CD4-positive, alpha-beta T cell treated with Interleukin-2 at 100 ng/mL for 4 hours (primary cell): ENCODE measurements at places on chromosomes 4 and X.

DNA sequence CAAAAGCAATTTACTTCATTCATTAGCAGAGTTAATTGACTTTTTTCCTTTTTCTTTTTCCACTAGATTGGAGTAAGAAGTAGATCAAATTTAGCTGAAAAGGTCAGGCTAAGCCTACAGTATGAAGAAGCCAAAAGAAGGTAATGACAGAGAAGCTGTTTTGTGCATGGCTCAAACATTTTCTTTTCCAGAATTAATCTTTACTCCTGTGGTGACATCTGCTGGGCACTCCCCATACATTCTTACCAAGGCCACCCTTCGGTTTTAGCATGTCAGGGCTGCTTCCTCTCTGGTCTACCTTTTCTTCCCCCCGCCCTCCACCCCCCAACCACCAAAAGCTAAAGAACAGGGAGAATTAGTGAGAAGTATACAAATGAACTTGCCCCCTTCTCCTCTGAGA, 70.2 kb downstream of the CLDN22 start:
- peak; percentile 2 for DNase-seq

- no peak for DNase-seq
These were observed 20.7 kb downstream of the ANKRD50 start for GRCh38 chr4:124691801-124692200.

GRCh38 chrX:38452603-38453002, 100.2 kb downstream of the OTC start:
- DNase-seq, result no peak

DNA sequence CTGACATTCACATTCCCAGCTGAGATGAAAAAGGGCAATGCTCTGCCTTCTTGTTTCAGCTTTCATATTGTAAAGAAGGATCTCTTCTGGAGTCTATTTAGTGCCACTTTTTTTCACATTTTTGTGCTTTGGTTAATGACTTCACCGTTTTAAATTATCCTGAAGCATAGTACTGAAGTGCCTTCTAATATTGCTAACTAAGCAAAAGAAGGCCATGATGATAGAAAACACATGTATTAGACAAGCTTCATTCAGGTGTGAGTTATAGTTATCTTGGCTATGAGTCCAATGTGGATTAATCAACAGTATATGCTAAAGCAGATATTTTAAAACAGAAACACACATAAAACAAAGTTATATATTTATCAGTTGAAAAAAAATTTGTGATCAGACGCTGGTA, 40.4 kb downstream of the NXT2 start:
- no peak for DNase-seq

DNA sequence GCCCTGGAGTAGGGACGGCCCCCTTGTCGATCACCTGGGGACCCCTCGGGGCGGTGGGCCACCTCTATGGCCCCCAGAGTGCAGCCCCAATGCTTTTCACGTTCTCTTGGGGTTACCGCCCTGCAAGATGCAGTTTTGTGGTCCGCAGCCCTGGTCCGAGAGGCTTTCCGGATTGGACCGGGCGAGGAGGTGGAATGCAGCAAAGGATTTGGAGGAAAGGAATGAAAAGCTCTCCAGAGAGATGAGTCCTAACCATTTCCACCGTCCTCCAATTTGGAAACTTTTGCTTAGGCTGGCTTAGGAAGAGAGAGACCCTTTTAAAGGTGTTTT, 601 bp downstream of the SLC25A43 start:
- DNase-seq, result no peak

GRCh38 chr4:10762561-10762960, 78.0 kb upstream of the CLNK start:
- DNase-seq, result no peak

DNA sequence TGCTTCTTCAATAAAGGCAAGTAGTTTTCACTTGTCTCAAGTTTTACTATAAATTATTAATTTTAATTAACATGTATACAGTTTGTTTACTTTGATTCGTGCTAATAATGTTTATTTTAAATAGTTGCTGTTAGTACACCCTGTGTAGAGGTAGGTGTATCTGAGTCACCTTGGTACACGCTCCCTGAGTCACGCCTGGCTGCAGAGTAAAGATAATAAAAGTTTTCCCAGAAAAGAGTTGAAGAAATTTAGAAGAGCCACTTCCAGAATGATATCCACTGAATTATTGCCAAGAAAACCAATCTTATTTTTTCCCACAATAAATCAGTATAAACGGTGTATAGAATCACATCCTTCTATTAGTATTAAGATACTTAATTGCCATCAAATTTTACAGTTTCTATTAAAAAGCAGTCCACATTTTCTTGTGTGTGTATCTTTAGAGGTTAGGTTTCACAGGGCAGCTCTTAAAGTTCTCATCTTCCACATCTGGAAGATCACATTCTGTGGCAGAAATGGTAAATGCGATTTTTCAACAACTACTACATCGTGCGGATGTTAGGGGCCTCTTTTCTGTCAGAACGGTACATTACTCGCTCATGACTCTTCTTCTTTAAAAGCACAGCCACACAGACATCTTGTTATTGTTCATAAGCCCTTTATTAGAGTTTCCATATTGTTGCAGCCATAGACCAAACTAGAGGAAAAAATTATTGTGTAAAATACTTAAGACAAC, 55.4 kb downstream of the HADH start:
- DNase-seq, result no peak

DNA sequence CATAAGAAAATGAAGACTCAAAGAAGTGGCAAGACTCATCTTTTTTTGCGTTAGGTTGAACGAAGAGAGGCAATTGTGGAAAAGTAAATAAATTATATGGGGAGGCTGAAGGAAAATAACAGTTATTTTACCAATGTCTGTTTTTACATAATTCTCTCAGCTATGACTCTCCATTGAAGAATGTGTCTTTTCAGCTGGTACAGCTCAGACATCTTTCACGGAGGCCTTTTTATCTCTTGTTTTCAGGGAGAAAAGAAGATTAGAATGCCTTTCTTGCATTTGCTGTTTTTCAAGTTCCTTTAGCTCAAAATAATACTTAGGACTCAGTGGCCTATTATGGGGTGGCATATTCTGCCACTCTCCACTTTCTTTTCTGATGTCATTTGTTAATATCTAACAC, 153.0 kb downstream of the ADAM29 start:
- DNase-seq, result no peak

DNA sequence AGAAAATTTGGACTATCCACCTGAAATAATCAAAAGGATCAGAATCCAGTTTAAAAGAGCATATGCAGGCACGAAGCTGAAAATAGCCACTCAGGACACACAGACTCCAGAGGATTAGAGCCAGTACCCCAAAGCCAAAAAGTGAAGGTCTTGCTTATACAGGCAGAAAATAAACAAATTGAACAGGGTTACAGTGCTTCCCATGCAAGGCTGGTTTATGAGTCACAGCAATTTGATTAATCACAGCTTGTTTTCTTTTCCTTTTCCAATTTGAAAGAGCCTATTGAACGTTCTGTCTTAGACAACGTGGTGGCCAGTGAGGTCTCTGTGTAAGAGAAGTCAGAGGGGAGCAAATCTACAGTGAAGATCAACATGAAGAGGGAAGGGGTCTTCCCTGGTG, 10.2 kb downstream of the HGFAC start:
- DNase-seq, result no peak

DNA sequence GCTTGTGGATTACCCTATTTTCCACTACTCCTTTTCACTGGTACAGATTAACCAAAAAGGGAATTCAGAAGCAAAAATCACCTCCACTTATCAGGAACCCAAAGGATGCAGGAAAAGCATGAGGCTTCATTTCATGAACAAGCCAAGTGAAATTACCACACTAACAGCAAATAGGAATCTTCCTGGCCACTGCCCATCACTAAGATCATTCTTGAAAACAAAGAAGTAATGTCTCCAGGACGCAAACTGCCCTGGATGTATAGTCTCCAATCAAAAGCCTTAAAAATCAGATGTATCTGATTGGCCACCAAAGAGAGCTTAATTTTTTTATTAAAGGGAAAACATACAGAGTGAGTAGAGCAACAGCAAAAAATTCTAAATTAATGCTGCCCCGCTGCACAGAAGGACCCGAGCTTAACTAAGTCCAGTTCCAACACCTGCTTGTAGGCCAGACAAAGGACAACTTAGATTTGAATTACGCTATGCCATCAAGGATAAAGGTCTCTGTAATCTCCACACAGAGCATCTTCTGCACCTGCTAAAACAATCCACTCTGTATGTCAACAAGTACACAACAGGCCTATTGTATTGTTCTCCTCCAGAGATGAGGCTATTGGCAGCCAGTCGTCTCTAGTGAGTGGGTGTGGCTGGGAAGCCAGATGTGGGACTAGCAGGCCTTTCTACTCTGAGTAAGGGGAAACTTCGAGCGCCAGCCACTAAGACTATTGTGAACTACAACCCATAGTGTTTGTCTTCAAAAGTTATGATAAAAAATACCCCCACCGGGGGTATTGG, 12.4 kb downstream of the ZDHHC9 start:
- DNase-seq, result no peak

DNA sequence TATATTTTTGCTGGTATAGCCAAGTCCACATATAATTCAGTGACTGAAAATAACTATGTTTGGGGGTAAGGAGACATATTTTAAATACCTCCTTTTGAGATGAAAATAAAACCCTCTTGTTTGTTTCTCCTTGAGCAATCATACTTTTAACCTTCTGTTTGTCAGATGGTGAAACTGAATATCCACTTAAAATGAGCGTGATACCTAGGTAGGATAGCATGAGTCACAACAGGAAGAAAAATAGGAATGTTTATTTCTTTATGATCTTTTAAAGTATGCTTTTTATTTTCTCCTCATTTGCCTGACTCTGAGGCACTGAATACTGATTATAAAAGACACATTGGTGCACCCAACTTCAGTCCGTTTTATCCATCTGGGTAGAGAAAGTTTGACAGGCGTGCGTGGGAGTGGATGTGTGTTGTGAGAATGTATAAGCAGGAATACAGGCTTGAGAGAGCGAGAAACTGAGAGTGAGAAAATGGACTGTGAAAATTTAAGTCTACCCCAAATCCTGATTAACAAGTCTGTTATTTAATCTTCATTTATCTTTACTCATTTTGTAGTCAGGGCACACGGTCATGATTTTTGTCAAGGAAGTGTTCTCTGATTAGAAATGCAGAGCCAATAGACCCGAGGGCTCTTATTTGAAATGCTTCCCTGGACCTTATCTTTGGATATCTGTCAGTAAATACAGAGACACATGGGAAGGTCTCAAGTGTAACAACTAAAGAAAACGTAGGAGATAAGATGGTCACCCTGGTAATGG, 62.1 kb upstream of the ANTXR2 start:
- no peak for DNase-seq

GRCh38 chrX:119605464-119606279, 552 bp downstream of the NKRF start:
- DNase-seq, result peak; percentile 35

- no peak for DNase-seq
These were observed 18.9 kb downstream of the CNGA2 start for GRCh38 chrX:151753313-151754046.

DNA sequence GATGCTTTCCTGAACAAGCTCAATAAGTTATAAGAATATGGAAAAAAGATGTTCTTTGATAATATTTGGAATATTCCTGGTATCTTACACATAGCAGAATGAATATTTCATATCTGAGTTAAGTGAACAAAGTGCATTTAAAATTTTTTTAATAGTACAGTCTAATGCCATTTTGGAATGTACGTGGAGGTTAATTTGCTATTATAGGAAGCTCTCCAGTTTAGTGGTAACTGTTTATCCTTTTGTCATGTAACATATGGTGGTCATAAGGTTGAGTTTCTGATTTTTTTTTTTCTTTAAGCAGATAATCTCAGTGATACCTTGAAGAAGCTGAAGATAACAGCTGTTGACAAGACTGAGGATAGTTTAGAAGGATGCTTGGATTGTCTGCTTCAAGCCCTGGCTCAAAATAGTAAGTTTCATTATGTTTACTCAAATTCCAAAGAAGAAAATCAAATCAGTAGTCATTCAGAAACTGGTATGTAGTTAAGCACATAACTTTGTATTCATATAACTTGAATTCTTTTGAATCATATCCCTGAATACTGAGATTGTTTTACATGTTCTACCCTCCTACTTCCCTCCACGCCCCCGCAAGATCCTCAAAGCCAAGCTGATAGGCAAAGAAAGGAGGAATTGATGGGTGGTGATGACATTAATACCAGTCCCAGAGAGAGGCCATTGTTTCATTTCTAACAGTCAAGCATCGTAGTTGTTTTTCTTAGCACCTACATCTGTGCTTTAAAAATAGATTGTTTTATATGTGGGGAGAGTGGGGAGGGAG, 32.1 kb downstream of the RAP1GDS1 start:
- no peak for DNase-seq

DNA sequence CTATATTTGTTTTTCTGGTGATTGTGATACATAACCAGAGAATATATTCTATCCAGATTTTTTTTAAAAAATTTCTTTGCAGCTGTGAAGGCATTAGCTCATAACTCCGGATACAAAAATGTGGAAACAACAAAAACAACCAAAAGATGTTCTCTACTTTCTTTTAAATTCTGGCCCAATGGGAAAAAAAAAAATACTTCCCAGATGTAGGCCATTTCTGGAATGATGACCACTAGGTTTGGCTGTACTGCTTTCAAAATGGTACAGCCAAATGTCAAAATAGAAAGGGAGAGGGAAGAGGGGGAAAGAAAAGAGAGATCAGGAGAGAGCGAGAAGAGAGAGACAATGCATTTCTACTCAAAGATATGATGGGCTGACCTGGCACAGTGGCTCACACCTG, 14.6 kb downstream of the ANOS1 start:
- DNase-seq, result no peak

DNA sequence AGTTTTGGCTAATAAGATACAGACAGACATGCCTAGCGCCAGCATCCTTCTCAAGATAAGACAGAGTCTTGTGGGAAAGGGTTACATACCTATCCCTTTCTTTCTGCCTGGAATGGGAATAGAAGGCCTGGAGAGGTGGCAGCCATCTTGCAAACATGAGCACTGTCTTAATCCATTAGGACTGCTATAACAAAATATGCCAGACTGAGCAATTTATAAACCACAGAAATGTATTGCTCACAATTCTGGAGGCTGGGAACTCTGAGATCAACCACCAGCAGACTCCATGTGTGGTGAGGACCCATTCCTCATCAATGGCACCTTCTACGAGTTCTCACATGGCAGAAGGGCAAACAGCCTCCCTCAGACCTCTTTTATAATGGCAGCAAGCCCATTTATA, 26.5 kb upstream of the NEIL3 start:
- DNase-seq, result no peak

GRCh38 chr4:159455675-159456237, 352.9 kb downstream of the RAPGEF2 start:
- no peak for DNase-seq

GRCh38 chr4:171342646-171343045, 470.6 kb upstream of the GALNTL6 start:
- DNase-seq, result no peak

- no peak for DNase-seq
These were observed 9.7 kb upstream of the TREX2 start for GRCh38 chrX:153455571-153455970.

GRCh38 chrX:54479136-54480111, 16.6 kb downstream of the FGD1 start:
- DNase-seq, result no peak

DNA sequence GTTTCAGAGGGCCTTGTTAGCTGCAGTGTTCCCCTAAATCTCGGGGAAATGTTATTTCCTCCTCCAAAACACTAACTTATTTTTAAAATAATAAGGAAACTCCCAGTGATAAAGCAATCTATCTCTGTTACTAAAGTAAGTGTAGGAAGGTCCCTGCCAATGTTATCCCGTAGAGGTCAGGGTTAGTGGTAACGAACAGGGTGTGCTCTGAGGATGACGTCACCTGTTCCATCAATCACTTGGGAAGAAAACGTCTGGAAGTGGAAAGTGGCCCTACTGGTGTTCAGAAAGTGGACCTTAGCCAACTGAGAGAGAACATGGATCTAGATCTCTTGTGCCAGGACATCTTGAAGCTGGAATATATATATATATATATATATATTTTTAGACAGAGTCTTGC, 249.5 kb downstream of the BCOR start:
- DNase-seq, result no peak

- no peak for DNase-seq
These were observed 1415.6 kb upstream of the PCDH7 start for GRCh38 chr4:29304595-29304994.
